ENCODE measurements at places on chromosomes 2 and 18. TPM values are rescaled to one million over a fixed set of nuclear protein-coding genes. Genes with fewer than 3 reads are reported as not detected.

The NBAS gene
- total RNA-seq = 29.9 TPM

The FAM237A gene
- not detected for total RNA-seq

The CHRNG gene
- not detected for total RNA-seq

DNA sequence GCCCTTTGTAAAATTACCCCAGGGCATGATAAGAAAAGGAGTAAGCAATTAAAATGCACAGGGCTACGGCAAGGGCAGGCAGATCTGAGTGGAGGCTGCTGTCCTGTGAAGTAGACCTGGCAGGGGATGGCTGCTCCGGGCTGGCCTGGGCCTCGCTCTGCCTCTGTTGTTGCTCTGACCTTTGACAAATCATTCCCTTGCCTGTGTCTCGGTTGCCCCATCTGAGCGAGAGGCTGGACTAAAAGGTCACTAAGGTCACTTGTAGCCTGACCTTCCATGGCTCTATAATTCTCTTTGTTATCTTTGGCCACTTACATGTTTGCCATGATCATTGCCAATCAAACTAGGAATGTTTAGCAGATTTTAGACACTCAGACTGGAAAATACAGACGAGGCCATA, 118.1 kb downstream of the KLHL29 start:
- no peak for DNase-seq

DNA sequence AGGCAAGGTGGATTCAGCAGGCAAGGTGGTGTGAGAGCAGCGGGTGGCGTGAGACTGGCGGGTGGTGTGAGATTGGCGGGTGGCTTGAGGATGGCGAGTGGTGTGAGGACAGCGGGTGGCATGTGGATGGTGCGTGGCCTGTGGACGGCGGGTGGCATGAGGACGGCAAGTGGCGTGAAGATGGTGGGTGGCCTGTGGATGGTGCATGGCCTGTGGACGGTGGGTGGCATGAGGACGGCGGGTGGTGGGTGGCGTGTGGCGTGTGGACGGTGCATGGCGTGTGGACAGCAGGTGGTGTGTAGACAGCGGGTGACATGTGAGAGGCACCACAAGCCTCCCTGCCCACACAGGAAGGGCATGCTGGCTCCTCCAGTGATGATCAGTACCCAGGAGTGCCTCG, 186.9 kb upstream of the SALL3 start:
- DNase-seq = no peak

- DNase-seq = no peak
Measured at GRCh38 chr2:7858624-7859023, 823.2 kb upstream of the ID2 start.

- peak; percentile 35 for DNase-seq
Measured at GRCh38 chr18:45046961-45047360, 366.3 kb downstream of the SETBP1 start.

DNA sequence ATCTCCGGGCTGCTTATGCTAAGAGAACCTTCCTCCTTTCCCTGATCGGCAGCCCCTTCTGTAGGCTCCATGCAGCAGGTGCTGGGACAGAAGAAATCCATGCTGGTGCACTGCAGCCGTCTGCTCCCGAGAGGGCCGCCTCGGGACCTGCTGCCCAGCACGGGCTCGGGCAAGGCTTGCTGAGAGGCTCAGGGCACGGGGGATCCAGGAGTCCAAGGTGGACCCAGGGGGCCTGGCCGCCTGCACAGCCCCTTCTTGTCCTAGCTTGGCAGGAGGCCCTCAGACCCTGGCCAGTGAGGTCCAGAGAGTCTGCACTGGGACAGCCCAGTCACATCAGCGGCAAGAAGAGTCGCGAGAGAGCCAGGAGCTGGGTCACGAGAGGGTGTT, 13.3 kb upstream of the DUSP2 start:
- no peak for DNase-seq

The CD8B2 gene
- total RNA-seq = not detected

DNA sequence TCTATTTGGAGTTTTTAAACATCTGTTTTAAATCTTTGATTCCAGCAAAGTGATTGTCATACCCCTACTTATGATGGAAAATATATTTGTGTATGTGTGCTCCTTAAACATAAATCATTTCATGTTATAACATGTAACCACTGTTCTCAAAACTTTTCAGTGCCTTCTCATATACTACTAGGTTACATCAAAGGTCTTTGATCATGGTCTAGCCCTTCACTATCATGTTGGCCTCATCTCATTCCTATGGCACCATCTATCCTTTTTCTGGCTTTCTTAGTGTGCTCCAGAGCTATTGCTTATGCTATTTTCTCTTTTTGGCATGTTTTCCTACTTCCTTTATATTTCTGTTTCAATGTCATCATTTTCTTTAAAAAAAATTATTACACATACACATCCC, 367.9 kb upstream of the SLC39A10 start:
- no peak for DNase-seq

GRCh38 chr2:241163601-241164118, 13.4 kb downstream of the PPP1R7 start:
- DNase-seq = no peak

GRCh38 chr2:201404699-201405280, 46.5 kb downstream of the TRAK2 start:
- no peak for DNase-seq

The TMEM247 gene
- not detected for total RNA-seq

- DNase-seq = no peak
Measured at GRCh38 chr2:20218331-20219320, 6.3 kb downstream of the SDC1 start.

The RIT2 gene
- not detected for total RNA-seq

DNA sequence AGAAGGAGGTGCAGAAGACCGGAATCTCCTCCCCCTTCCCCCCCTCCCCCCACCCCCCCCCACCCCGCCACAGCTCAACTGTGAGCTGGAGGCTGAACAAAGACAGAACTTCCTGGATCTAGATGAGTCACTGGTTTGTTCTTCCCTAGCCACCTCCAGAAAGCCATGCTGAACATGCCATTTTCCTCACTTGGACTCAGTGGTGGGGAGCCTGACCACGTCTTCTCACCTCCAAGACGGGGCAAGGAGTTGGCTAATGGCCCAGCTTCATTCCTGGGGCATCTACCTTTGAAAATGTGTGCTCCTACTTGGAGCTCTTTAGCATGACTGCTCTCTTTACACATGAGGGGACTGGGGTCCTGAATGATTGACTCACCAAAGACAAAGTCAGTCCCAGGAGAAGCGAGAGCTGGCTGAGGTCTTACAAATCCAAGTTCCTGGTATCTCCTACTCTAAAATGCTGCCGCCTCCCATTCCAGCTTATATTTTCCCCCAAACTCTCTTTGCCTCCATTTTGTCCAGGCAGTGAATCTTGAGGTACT, 22.6 kb upstream of the FZD5 start:
- DNase-seq = no peak

All from Karpas-422 (cell line).